NCI-H1436 treated with DMSO at 0.1 percent for 48 hours (cell line): ENCODE measurements at places on chromosomes 3 and 15.

DNA sequence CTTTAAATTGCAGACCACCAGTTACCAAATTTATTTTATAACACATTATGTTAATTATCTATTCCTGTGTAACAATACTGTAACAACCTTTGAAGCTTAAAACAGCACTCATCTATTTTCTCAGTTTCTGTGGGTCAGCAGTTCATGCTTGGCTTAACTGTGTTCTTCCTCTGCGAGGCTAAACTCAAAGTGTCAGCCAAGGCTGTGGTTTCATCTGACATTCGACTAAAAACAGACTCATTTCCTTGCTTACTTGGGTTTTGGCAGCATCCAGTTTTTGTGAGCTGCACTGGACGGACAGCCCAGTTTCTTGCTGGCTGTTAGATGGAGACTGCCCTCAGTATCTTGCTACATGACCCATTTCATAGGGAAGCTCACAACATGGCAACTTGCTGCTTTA is 247.3 kb upstream of the KCNH8 start:
- DNase-seq = no peak

DNA sequence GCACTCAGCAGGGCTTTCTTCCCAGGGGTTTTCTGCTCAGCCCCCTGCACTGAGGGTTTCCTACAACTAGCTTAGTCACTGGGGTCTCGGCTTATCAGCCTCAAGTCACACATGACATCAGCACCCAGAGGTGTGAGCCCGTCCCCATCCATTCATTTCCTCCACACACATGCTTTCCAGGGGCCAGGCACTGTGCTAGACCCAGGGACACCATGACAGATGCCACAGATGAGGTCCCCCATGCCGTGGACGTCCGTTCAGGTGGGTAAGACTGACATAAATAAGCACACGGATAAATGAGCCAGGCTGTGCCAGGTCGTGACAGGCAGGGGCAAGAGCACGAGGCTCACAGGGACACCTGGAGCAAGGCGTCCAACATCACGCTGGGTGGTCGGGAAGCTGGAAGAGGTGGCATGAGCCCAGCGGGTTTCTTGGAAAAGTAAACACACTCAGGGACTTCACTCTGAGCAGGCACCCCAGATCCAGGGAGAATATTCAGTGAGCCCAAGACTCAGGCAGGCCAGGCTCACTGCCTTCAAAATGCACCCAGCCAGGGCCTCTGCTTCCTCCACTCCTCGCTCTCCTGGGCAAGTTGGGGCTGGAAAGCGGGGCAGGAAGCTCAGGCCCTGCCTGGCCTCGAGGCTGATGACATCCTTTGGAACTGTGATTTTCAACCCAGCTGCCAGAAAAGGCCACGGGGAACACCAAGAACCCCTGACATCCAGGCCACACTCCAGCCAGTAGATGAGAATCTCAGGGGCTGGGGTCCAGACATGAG is 139.3 kb downstream of the CHSY1 start:
- no peak for DNase-seq

DNA sequence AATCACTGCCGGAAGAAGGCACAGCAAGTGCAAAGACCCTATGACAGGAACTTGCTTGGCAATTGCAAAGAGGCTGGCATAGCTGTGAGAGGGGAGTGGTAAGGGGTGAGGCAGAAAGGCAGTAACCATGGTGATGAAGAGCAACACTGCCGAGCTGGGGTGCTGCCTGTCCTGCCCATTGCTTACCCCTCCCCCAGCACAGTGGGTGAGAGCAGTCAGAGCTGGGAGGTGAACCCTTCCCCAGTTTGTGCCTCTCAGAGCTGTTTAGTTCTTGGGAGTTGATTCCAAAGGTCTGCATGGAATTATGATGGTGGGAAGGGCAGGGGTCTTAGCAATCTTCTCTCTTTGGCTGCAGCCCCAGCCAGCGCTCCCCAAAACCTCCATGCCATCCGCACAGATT is 8.8 kb downstream of the TYRO3 start:
- no peak for DNase-seq

- DNase-seq = no peak
These were observed 375.8 kb downstream of the GAP43 start for GRCh38 chr3:115999001-115999585.

DNA sequence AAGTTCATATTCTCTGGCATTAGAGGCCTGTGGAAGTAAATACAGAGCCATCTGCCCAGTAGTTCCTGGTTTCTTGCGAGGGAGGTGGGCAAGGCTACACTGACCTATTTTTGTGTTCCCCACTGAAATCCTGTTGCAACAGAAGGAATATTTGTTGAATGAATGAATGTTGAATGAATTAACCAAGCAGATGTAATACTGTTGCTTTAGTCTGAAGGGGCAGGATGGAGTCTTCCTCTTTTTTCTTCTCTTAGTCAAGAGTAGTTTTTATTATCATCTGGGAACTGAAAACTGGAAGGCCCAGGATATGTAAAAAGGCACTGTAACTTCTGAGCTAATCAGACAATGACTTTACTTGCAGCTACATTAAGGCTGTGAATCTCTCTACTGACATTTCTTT is 17.1 kb downstream of the BLOC1S6 start:
- no peak for DNase-seq

DNA sequence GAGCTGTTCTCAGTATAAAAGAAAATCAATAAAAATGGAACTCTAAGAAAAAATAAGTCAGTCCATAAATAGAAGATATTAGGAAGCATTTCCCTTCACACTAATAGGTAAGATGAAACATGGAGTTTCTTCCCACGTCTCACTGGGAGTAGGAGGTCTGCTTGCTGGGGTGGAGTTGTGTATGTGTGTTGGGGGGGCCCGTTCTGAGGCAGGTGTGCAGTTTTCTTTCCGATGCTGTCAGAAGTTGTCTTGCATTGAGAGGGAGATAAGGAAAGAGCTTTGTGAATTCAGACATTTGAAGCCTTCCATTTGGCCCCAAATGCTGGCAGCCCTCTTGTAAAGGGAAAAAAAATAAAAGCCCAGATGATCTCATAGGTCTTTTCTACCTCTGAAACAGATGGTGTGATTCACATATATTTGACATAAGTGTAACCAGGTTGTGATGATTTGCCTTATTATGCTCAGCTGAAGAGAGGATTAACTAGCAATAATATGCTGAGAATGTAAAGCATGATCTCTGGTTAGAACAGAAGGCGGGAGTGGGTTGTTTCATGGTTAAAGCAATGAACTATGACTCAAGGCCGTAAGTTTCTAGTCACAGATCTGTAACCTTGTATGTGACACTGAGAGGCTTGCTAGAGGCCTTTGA is 8.8 kb downstream of the RASGRP1 start:
- no peak for DNase-seq

DNA sequence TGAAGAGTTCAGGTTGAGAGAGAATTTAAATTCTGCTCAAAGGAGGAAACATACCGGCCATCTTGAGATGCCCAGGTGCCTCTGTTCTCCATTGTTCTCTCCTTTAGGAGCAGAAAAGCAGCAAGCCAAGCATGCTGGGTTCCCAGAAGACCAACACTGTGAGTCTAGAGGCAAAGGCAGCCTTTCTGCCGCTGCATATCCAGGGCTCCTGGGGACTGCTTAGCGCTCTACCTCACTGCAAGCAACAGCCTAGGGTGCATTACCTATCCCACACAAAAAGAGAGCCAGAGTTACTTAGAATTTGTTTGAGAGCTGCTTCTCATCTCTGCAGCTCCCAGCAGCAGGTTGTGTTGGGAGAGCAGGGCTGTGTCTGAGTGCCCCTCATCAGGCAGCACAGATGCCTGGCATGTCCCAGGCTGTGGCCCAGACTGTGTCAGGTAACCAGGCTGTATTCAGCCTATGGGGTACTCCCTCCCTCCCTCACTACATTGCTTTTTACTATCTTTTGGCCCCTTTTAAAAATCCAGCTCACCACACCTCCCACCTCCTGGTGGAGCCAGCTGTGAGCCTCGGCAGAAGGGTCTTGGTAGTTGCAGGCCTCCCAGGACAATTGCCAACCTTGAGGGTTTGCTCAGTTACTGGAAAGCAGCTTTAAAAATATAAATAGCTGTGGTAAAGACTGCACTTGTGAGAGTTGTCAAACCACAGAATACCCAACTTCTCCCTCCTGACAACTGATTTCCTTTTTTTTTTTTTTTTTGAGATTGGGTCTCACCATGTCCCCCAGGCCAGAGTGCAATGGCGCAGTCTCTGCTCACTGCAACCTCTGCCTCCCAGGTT is 30.2 kb downstream of the BCL2L10 start:
- DNase-seq = no peak
